ENCODE measurements at places on chromosomes 2 and 18.
A peak's percentile ranks its signal among the peaks of the same experiment; 100 is the strongest.

DNA sequence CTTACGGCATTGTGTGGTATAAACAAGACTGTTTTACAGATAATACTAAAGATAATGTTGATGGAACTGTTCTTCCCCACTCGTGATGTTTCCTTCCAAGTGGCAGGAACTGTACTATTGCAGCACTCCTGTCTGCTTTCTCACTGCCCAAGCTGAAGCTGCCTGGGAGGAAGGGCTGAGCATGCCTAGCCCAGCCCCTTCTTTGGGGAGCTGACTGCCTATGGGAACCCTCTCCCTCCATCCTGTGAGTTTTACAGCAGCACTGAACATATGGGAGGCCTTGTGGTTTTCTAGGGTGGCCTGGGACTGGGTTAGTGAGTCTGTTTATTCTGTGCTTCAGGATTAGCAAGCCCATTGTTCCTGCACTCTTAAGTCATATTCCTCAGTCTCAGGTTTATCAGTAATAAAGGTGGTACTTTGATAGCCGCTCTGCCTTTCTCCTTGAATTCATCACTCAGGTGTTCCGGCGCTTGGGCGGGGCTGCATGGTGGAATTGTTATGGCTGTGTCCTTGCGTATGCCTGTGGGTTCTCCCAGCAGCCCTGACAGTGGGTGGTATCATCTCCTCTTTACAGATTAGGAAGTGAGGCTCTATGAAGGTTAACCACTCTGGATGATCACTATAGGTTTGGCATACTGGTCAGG is 379.7 kb downstream of the PTPRM start:
- peak; percentile 11 for DNase-seq

DNA sequence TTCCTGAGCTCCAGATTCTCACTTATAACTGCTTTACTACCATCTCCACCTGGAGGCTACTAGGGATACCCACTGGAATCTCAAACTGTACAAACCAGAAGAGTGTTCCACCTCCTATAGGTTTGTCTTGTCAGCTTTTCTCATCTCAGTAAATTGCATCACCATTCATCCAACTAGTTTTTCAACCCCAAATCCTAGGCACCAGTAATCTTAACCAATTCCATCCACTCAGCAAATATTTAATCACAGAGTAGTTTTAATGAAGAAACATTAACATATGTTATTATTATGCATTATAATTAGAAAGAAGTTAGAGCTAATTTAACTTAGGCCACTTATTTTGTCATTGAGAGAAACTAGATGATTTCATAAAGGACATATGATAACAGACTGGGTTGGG is 635.0 kb downstream of the DCDC2C start:
- DNase-seq: no peak

DNA sequence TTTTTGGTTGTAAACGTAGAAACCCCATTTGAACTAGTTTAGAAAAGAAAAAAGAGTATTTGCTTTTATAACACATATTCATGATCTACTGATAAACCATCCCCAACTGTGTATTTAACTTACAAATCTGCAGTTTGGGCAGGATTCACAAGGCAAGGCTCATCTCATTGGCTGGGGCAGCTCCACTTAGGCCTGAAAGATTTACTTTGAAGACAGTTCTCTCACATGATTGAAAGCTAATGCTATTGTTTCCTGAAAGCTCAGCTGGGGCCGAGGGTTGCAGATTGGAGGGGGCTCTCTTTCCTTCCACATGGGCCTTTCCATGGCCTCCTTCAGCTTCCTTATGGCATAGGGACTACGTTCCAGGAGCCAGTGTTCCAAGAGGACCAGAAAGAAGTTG is 47.4 kb downstream of the ARHGAP15 start:
- DNase-seq: no peak

GRCh38 chr2:157468931-157469708 is 25.2 kb upstream of the CYTIP start:
- no peak for DNase-seq

- no peak for DNase-seq
These were observed 39.8 kb upstream of the TMEM163 start for GRCh38 chr2:134758633-134759032.
